ENCODE measurements at places on chromosomes 2 and 18.
A peak's percentile ranks its signal among the peaks of the same experiment; 100 is the strongest.

GRCh38 chr18:78603102-78603983 lies 376.3 kb upstream of the SALL3 start:
- DNase-seq, result no peak

- no peak for DNase-seq
Observed at GRCh38 chr2:190635781-190636180, 13.1 kb upstream of the NAB1 start.

- no peak for DNase-seq
Observed at GRCh38 chr2:168607992-168608391, 151.9 kb downstream of the CERS6 start.

GRCh38 chr18:51278045-51278649 lies 80.7 kb upstream of the MEX3C start:
- peak; percentile 8 for DNase-seq

DNA sequence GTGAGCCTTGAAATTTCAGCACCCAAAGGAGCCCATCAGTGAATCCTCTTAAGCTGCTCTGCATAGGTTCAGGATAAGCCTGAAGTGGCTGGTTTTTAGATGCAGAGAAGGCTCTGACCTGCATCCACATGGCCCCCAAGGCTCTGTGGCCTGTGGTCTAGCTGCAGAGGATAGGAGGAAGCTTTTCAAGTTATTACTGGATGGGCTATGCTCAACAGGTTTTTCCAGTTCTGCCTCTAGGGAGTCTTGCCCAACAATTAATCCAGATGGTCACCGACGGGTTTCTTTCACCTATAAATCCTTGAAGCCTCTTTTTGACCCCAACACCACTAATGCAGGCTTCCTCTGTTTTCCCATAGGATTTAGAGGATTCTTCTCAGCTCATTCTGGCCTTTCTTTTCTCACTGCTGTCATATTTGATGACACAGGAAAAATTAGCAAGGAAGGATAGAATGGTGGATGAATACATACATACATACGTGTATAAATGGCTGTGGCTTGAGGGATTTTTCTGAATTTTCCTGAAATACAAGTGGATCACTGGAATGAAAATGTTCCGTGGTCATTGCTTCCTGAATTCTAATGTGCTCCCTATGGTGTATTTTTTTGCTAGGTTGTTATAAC lies 52.2 kb upstream of the BCL2L11 start:
- DNase-seq, result no peak

DNA sequence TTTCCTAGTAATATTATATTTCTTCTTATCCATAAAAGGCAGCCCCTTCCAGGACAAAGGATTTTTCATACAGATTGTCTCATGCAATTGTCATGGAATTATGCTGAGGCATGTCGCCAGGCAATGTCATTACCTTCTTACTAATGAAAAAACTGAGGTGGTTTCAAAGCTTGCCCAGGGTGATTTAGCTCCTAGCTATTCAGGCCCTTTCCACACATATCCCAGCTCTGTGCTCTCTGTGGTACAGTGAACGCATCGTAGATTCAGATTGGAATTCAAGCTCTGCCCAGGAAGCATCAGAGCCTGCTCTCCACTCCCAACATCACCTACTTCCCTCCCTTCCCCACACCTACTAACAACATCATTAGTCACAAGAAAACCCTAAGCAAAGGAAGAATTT lies 60.1 kb downstream of the ATP8B1 start:
- no peak for DNase-seq

DNA sequence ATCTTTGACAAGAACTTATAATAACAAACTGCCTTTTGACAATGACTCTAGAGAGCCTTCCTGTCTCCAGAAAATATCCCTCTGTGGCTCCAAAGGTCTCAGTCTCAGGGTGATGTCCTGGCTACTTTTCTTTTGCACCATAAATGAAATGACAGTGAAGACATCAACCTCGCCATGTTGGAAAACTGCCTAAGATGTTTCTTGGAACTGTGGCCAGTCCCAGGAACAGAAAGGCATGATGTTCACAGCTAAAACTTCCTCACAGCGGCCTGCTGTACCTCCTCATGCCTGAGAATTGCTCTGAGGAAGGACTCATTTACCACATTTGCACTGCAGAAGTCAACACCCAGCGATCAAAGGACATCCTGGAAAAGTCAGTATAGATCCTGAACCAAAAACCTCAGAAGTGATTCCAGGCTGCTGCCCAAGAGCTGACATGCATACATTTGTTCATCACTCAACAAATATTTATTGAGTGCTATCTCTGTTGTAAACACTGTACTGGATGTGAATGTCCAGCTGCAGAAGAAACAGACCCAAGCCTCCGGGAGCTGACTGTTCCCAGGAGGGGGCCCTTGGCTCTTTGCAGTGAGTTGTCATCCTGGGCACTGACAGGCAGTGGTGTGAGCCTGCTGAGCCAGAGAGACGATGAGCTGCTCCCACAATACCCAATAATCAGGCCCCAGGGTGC lies 64.3 kb upstream of the ACSL3 start:
- DNase-seq, result no peak

GRCh38 chr18:53864770-53865169 lies 359.7 kb downstream of the MBD2 start:
- DNase-seq, result no peak

GRCh38 chr2:8543383-8544170 lies 138.3 kb upstream of the ID2 start:
- DNase-seq, result peak; percentile 72

GRCh38 chr2:18829251-18829902 lies 240.0 kb upstream of the NT5C1B start:
- DNase-seq, result no peak

GRCh38 chr2:121492409-121492808 lies 38.3 kb upstream of the RNU4ATAC start:
- DNase-seq, result no peak

DNA sequence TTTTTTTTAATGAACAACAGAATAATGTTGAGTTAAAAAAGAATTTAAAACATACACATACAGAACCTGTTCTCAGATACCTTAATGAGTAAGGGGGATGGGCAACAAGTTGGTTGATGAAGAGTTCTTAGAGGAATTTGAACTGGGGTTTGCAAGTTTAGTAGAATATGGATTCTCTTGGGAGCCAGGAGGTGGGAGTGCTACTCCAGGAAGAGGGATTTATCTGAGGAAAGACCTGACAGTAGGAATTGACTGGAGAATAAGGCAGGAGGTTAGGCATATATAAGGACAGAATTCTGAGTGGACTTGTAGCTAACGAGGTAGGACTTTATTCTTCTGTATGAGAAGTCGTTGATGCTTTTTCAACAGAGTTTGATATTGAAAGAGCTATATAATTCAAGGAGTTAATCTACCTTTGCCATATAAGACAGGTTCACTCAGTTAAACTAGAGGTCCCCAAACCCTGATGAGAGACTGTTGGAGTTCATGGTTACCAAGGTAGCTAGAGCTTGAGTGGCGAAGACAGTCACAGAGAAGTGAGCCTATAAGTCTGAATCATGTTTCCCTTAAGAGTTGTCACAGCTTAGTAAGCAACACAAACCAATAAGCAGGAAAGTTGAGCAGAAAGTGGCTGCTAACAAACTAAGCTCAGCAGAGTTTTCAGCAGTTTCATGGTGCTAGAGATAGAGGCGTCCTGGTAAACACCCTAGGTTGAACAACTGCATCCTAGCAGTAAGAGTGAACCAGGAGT lies 88.2 kb downstream of the NCOA1 start:
- DNase-seq, result no peak

GRCh38 chr2:33134086-33134771 lies 187.5 kb downstream of the LTBP1 start:
- no peak for DNase-seq

- DNase-seq, result no peak
Observed at GRCh38 chr2:109321570-109321969, 192.6 kb downstream of the SH3RF3 start.

DNA sequence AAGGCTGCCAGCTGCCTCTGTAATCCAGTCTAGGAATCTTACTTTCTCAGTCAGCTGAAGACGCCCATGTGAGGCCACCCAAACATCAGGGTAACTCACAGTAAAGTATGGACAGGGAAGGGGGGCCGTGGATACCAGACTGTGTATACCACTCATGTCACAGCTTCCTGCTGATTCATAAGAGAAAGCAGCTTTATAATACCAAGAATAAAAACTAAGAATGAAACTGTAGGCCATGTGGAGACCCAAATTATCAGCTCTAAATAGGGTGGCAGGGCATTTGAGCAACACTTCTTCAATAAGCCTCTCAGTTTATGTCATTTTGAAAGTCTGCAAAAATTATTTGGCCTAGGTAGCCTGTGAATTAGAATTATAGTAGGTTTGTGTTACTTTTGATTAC lies 115.0 kb upstream of the CDCA7 start:
- DNase-seq, result peak; percentile 57

DNA sequence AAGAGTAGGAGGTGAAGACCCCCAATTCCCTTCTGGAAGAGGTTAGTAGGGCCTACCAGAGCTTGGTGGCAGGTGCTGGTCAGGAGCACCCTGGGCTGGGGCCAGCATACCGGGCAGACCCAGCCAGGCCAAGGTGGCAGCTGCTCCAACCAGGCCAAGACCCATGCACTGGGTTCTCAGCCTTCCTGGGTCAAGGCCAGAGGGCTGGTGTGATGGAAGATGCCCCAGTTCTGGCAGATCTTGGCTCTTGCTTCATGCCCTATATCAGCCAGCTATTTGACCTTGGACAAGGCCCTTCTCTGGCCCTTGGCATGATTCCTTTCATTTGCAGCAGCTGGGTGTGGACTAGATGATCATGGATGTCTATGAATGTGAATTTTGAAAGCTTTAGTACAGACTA lies 57.7 kb downstream of the PRKCE start:
- no peak for DNase-seq

DNA sequence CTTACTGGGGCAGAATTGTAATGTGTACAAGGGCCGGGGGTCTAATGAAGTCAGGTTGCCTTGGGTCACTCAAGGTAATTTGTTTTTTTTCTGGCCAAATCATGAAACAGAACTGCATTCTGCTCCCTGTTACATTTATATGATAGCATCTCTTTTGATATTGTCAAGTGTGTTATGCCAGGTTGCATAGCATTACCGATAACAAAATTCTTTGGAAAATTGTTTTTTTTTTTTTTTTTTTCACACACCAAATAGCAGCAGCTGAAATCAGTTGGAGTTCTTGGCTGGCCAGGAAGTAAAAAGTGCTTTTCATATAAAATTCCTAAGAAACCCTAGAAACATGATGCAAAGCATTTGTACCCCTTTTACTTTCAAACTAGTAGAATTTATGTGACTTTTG lies 282.6 kb upstream of the FN1 start:
- DNase-seq, result no peak

- no peak for DNase-seq
Observed at GRCh38 chr18:11909061-11909455, 941 bp upstream of the MPPE1 start.

DNA sequence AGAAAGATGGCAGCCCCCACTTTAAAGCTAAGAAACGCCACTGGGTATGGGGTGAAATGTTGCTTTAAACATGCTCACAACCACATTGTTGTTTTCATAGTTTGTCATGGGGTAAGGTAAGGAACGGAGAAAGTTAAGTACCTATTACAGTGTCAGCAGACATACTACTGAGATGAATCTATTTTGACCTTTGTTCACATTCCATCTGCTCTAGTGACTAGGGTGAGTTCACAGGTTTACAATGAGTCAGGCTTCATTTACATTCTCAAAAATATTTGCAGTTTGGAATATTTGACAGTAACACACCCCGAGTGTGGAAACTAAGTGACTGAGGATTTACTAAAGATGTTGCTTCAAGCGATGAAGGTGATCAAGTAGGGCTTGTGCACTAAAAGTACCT lies 428.7 kb upstream of the ACVR2A start:
- no peak for DNase-seq

DNA sequence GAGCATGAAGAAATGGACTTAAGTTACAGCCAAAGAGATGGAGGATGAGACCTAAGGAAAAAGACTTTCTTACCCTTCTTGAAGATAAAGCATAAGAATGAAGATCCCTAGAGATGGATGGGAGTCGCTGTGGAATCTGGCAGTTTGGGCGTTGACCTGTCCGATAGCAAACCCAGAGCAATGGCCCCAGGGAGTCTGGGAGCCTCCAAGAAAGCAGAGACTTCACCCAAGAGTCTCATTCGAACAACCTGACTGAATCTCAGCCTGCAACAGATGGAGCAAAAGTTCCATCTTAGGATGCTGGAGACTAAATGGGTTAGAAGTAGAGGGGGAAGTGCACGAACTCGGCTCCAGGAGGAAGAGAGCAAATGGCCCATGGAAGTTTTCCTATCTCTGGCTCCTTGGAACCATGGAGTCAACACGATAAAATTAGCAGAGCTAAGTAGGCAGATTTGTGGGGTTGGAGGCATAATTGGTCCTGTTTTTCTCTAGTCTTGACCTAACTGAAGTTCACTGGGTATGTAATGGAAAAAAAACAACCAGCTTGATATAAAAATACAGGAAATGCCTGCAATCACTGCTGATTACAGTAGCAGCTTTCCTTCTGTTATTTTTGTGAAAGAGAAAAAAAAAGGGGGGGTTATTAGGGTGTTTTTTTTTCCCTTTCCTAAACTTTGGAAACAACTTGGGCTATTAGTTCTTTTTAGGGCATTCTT lies 178.4 kb upstream of the EPAS1 start:
- DNase-seq, result no peak

GRCh38 chr2:31236433-31237205 lies 2.7 kb downstream of the EHD3 start:
- DNase-seq, result no peak

GRCh38 chr2:236503583-236503982 lies 66.0 kb upstream of the ACKR3 start:
- no peak for DNase-seq

- no peak for DNase-seq
Observed at GRCh38 chr2:86048888-86049287, 56.8 kb downstream of the POLR1A start.

- no peak for DNase-seq
Observed at GRCh38 chr18:24196764-24197163, 57.9 kb downstream of the CABYR start.

GRCh38 chr2:84963692-84964405 lies 7.1 kb upstream of the KCMF1 start:
- DNase-seq, result no peak

DNA sequence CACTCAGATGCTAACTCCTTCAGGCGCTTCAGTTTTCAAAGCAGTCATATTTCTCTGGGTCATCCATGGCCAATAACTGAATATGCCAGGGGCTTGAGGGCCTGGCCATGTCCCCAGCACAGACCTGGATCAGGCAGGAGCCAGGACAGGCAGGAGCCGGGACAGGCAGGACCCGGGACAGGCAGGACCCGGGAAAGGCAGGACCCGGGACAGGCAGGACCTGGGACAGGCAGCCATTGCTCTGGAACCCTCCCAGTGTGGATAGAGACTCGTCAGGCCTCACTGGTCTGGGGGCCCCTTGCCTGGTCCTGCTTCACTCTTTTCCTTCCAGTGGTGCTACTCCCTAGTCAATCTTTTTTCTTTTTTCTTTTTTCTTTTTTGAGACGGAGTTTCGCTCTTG lies 117.5 kb upstream of the TEX51 start:
- DNase-seq, result no peak

- DNase-seq, result no peak
Observed at GRCh38 chr2:16649353-16650286, 16.0 kb downstream of the CYRIA start.

DNA sequence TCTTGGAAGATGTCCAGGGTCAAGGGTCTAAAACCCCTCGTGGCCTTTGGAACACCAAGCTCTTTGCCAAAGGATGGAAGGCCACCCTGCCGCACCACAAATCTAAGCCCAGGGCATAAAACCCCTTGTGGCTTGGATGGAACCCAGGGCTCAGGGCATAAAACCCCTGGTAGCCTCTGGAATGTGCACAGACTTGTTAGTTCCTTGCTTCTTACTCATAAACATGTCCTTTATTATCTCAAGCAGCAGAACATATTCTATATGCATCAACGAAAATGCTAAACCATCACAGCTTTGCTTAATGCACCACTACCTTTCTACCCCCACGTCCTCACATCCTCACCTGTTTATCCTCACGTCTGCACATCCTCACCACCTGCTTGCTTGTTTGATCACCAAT lies 998.0 kb downstream of the DSC3 start:
- no peak for DNase-seq

All from GM18507 (cell line).